ENCODE measurements at places on chromosomes 16 and 17. TPM values are rescaled to one million over a fixed set of nuclear protein-coding genes. Genes with fewer than 3 reads are reported as not detected.

DNA sequence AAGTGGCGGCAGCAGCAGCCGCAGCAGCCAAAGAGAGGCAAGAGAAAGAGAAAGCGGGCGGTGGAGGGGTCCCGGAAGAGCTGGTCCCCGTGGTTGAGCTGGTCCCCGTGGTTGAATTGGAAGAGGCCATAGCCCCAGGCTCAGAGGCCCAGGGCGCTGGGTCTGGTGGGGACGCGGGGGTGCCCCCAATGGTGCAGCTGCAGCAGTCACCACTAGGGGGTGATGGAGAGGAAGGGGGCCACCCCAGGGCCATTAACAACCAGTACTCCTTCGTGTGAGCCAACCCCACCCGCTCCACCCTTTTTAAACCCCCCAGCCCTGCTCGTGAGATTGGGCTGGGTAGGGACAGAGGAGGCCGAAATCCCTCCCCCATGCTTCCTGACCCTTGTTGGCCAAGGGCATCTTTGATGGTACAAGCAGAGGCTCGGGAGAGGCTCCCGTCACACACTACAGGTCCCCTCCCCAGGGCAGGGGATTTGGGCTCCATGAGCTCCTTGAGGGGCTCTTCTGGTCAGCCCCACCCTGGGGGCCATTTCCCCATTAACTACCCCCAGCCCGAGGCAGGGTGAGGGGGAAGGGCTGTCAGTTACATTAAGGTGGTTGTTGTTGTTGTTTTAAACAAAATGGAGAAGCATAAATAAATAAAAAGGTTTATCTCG lies 4.6 kb upstream of the ATP2A1 start:
- H3K4me3 ChIP-seq: no peak overlapping the region
- H3K4me1 ChIP-seq: peaks cover 18% of the 10 kb centered on the region
- DNase-seq: peak; percentile 71
- H3K27ac ChIP-seq: no peak overlapping the region
- H3K36me3 ChIP-seq: peaks cover 28% of the 10 kb centered on the region

Gene CDC27
- total RNA-seq: 138 TPM

- DNase-seq: no peak
- H3K4me3 ChIP-seq: peak overlapping the region; percentile 80
- peak overlapping the region; percentile 98 for H3K27ac ChIP-seq
- H3K36me3 ChIP-seq: peaks cover 5% of the 10 kb centered on the region
Measured at GRCh38 chr16:85935391-85935973, 36.5 kb downstream of the IRF8 start.

- no peak overlapping the region for H3K27ac ChIP-seq
- H3K27me3 ChIP-seq: peaks cover 33% of the 10 kb centered on the region
- DNase-seq: no peak
- no peaks in the 10 kb centered on the region for H3K36me3 ChIP-seq
- H3K4me1 ChIP-seq: peaks cover 4% of the 10 kb centered on the region
- no peak overlapping the region for H3K4me3 ChIP-seq
Measured at GRCh38 chr17:9028202-9028987, 7.1 kb downstream of the NTN1 start.

Gene CRLF3
- total RNA-seq: 61.4 TPM

All from activated CD8-positive, alpha-beta T cell treated with anti-CD3 and anti-CD28 coated beads, Interleukin-2, amount 10 ng/mL, durations not matched to agents 7 days and 5 days (primary cell).